ENCODE measurements at places on chromosomes 7 and 10.

DNA sequence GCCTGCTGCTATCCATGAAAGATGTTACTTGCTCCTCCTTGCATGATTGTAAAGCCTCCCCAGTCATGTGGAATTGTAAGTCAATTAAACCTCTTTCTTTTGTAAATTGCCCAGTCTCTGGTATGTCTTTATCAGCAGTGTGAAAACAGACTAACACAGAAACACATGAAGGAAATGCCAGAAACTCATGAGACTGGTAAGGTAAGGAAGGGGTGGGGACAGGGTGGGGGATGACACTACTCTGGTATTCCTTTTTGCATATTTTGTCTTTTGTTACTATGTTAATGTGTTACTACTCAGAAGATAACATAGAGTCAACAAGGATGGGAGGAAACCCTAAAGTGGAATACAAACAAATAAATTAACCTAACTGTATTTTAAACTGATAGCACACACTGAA, 69.8 kb upstream of the DRGX start:
- no peak for DNase-seq

DNA sequence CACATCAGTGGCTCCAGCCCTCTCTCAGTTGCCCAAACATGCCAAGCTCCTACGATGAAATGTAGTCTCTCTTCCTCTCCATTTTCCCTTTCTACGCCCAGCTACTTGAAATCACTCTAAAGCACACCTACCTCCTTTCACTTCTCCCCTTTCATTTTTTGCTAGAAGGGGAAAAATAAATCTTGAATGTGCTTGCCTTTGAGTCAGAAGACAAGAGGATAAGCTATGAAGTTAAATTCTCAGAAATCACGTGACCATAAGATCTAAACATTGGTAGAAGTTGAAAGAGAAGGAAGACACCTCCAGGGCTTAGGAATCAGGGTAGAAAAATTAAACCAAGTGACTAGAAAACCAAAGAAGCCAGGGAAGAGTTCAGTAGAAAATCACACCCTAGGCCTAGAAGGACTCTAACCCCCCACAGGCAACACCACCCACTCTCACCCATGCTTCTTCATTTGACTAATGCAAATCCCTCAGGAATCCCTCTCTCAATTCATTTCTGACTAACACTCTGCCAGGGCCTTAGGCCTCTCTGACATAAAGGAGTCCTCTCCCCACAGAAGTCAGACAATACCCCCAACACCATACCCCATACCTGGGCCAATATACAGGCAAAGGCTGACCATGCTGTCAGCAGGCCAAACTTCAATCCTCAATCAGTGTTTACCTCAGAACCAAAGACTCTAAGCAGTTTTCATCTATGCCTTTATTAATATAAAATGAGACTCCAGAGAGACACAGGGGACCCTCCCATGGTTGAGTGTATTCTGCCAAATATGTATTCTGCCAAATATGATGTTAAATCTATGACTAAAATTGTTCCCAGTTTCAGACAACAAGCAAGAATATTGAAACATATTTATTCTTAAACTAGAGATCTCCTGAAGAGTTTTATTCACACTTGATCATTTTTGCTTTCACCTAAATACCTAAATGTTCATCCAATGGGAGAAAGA, 84.8 kb downstream of the ELMO1 start:
- no peak for DNase-seq

DNA sequence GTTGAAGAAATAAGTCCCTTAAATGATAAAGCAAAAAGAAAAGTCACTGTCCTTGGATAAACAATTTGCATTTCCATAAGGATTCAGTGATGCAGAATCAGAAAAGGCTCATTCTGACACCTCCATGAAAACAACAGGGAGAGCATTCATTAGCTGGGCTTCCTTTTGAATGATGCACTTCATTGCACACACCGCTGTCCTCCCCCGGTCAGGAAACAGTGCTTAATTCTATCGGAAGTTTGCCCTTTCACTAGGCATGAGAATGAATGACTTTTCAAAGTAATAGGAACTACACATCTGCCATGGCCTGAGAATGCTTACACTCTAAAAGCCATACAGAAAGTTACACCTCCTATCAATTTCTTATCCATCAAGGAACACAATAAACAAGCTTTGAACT, 4.2 kb downstream of the PCDH15 start:
- no peak for DNase-seq

- no peak for DNase-seq
These were observed 44.3 kb downstream of the HOXA1 start for GRCh38 chr7:27051451-27051850.

- DNase-seq, result no peak
These were observed 168.3 kb upstream of the RNF32 start for GRCh38 chr7:156472267-156472666.

GRCh38 chr10:29876008-29876555, 183.3 kb downstream of the JCAD start:
- no peak for DNase-seq

DNA sequence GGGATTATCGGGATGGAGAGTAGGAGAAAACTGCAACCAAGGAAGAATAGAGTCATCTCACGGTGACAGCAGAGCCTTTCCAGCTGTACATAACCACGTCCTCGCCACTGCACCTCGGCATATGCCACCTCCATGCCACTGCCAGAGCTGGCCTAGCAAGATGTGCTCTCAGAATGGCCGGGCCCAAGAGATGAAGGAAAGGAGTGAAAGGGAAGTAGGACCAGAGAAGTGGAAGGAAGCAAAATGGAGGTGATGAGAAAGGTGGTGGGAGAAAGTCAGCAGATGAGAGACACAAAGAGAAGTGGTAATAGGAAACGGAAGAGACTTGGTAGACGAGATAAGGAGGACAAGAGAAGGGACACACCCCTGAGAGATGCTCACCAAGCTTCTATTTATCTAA, 8.0 kb upstream of the CALU start:
- no peak for DNase-seq

- DNase-seq, result no peak
These were observed 2.5 kb upstream of the KPNA7 start for GRCh38 chr7:99210265-99210970.

GRCh38 chr10:76010703-76011102, 579.3 kb downstream of the LRMDA start:
- no peak for DNase-seq

DNA sequence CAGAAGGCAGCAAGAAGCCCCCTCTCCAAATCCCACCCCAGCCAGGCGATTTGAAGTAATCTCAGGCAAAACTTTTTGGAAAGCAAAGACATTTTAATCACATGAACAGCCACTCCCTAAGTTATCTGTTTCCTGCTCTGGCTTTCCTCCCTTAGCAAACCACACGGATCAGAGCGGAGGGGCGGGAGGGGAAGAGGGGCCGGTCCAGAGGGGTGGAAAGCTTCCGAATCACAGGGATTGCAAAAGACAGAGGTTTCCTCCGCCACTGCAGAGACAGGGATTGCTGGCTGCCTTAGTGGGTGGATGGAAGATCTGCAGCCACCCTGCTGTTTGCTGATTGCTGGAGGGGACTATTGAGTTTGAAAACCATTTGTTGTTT, 41.2 kb downstream of the ZCCHC24 start:
- DNase-seq, result no peak

DNA sequence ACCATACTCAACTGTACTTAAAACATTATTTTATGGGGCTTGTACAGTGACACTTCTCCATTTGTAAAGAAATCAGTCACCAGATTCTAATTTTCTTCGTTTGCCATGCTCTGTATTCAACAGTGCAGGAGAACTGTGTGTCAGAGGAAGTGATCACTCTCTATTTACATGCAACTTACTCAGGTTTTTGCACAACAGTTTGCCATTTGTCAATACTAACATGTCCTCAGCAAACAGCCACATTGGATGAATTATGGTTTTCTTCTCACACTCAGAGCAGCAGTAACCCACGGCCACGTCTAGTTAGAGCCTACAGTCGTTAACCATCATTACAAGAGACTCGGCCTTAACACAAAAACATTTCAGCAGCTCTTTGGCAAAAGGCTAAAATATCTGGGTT, 69.2 kb upstream of the SP4 start:
- no peak for DNase-seq

DNA sequence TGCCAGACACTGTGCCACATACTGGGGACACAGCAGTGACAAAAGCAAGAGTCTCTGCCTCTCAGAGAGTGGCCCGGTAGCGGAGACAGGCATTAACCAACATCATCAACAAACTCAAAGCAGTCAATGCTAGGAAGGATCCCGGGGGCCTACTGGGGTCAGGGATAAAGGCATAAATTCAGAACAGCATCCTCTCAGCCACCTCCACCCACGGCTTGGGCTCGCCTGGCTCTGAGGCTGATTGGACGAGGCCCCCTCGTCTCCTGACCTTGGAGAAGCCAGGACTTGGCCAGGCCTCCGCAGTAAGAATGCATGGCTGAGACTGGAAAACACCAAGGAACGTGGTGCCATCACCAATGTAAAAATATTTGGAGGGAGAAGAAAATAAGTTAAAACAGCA, 102.1 kb downstream of the ARHGAP22 start:
- no peak for DNase-seq

DNA sequence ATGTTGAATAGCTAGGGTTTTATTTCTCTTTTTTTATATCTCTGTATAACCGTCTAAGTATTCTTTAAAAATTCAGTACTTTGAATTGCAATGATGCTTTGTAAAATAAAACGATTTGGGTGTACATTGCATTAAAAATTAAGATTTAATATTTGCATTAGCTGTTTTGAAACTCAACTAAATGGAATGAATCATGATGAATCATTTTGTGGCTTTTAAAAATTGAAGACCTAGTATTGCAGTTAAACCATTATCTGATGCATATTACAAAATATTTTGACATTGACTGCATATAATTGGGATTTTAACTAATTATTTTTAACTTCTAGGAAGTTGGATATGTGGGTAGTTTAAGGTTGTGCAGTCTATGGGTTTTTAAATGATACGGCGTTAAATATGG, 314.0 kb downstream of the CDK14 start:
- no peak for DNase-seq

DNA sequence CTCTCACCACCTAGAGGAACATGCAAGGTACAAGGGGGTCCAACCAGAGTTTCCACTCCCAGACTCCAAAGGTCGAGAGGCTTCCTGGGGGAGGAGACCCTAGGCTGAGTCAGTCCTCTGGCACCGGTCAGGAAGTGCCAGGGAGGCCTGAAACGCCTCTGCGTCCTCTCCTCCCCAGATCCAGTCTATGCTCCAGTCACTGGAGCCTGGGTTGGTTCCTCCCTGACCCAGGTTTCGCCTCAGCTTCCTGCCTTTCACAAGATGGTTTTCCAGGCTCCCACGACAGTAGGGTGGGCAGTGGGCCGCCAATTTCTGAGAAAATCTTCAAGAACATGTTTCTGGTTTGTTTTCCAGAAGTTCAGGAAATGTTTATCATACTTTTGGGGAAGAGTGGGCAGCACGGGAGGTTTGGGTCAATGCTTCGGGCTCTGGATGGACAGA, 30.0 kb downstream of the DUSP5 start:
- no peak for DNase-seq

DNA sequence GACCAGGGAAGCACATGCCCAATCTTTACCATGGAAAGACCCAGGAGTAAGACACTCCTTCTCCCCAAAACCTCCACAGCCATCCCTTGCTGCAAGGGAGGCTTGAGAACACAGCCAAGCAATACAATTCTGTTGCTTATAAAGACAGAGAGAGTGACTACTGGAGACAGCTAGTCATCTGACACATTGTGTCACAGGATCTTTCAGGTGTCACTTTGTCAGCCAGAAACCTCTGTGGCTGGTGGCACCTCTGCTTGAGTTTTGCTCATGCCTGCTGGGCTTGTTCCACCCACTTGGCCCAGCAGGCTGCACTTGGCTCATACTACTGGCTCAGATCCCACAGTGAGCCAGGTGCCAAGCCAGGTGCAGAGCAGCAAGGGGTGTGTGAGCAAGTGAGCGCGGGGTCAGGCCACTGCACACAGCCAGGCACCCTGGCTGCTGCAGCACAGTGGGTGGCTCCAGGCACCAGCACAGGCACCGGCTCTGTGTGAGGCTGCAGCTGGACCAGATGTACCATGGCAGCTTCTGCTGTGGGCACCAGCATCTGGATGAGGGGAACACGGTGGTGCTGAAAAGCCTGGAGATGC, 12.4 kb upstream of the PRLHR start:
- no peak for DNase-seq

DNA sequence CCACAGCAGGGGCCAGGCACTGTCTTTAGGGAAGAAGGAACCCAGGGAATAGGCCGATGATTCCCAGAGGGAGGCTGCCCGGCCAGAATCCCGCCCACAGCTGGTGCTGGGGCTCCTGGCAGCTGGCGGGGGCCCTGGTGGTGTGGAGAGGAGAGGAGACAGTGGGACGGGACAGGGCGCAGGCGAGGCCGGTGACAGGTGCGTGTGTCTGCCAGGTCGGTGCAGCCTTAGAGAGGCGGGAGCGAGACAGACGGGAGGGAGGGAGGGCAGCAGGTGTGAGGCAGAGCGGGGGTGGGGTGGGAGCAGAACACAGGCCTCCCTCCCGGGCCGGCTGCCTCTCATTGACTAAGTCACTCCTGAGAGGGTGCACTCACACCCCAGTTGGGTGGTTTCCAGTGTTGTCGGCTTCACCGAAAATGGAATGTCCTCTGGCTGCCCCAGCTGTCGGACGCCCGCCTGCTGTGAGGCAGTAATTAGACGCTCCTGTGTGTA, 55.2 kb downstream of the ELFN1 start:
- DNase-seq, result no peak

GRCh38 chr7:99102809-99103690, 40.9 kb downstream of the SMURF1 start:
- no peak for DNase-seq

DNA sequence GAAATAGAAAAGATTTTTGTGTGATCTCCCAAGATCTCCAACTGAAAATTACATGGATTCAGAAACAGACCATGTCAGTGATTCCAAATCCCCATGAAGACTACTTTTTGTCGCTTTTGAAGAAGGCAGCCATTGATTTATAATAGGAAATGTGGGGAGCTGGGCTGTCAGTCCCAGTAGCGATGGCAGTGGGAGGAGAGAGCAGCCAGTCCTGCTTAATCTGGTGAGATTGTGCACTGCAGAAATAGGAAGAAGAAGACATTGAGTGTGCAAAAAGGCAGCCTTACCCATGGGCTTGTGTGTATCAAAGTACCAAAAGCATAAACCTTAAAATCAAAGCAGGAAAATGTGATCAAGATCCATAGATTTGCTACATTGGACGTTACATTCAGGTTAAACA, 4.8 kb downstream of the ADRB1 start:
- no peak for DNase-seq

GRCh38 chr7:114788706-114789105, 133.2 kb upstream of the MDFIC start:
- no peak for DNase-seq

DNA sequence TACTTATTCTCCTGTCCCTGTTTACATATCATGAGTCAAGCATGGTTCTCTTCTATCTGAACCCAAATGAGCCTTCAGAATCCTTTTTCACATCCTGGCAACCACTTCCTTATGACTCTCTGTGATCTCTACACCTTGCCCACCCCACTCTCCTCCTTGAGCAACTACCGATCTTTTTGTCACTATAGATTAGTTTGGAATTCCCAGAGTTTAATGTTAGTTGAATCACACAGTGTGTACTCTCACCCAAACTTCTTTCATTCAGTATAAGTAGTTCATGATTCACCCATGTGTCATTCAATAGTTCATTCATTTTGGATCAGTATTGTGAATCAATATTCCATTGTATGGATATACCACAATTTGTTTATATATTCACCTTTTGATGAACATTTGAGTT, 55.3 kb downstream of the TFAM start:
- no peak for DNase-seq
